ENCODE measurements at places on chromosomes 5 and 9.
A peak's percentile ranks its signal among the peaks of the same experiment; 100 is the strongest.

DNA sequence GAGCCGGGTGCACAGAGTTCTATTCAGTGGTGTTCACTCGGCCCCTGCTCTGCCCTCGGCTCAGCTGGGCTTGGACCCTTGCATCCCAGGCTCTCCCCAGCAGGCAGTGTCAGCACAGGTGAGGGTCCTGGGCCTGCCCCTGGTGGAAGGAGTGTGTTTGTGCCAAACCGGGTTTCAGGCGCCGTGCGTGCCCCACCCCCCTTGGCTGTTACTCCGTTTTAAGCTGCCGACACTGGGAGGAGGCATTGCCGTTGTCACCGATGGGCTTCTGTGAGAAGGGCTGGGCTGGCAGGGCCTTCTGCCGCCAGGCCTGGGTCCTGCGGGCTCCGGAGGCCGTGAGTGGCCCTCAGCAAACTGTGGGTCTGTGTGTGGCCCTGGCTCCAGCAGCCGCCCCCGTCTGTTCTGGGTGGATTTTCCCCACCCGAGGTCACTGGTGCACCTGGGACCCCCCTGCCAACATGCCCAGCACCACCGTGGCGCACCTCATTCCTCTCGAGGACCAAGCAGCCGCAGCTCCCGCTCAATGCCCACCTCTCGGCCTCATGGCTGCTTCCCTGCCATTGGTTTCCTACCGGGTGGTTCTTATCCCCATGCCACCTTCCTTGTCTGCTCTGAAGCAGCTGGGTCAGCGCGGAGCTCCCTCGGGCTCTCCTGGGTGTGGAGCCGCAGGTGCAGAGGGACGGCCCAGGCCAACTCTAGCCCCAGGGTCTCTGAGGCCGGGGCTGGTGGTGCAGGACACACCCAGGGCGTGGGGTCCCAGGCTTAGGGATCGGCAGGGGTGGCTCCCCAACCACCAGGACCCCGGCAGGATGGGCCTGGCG, 44.3 kb upstream of the EXOC3 start:
- DNase-seq = peak; percentile 13

DNA sequence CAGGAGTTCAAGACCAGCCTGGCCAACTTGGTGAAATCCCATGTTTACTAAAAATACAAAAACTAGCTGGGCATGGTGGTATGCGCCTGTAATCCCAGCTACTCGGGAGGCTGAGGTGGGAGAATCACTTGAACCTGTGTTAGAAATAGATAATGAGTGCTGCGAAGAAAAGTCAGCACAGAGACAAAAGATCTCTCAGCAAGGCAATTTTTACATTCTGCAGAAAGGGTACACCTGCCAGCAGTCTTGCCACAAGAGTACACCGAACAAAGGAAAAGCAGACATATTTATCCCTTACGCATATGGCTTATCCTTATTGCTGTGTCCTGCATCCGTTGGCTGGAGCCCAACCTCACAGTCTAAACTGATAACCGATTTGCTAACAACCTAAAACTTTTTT, 16.2 kb upstream of the GPBP1 start:
- DNase-seq = no peak

- no peak for DNase-seq
Measured at GRCh38 chr5:128466980-128467379, 71.1 kb downstream of the FBN2 start.

GRCh38 chr9:69181908-69182353, 7.9 kb downstream of the TJP2 start:
- no peak for DNase-seq

DNA sequence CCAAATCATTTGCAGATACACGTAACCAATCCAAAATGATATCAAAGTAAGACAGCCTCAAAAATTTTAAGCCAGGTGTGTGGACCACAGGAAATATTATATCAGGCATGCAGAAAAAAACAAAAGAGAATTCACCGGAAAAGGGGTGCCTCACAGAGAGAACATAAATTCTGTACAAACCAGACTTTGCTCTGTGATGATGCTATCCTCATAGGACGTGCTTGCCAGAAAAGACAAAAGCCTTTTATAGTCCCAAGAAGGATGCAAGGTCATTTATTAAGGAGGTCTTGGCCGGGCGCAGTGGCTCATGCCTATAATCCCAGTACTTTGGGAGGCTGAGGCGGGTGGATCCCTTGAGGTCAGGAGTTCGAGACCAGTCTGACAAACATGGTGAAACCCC, 16.8 kb upstream of the ATP6V1G1 start:
- no peak for DNase-seq

- no peak for DNase-seq
Measured at GRCh38 chr5:139017624-139018023, 142.5 kb upstream of the LRRTM2 start.

DNA sequence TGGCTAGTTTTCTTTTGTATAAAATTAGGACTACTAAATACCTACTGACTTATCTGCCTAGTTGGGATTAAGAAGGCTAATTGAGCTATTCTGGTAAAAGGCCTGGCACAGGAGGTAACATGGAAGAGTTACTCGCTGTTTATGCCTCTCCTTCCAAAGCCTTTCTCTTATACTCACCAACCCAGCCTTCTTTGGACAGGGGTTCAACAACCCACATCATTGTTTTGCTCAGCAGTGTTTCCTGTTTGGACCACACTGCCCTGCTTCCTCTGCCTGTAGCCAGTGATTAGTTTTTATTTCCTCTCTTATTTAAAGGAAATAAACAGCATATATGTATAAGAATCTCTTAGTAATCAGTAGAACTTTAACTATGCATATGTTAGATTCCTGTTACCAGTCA, 85.1 kb upstream of the TLX3 start:
- no peak for DNase-seq

DNA sequence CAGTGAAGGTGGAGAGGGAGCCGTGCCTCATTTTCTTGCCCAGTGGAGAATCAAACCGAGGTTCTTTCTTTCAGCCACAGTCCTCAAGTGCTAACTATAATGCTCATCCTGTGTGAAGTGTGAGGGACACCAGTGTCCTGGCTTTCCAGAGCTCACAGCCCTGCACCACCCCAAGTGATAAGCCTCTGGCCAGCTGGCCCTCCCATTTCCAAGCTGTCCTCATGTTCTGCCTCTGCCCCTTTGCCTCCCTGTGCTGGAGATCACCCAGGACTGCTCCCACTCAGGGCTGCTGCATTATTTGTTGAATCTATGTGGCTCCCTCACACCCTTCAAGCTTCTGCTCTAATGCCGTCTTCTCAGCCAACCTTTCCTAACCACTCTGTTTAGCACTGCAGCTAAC, 224.5 kb upstream of the TUT7 start:
- DNase-seq = no peak

- DNase-seq = no peak
Measured at GRCh38 chr5:147216552-147217154, 18.2 kb upstream of the STK32A start.

- DNase-seq = no peak
Measured at GRCh38 chr5:166497496-166498104, 1793.8 kb upstream of the WWC1 start.

GRCh38 chr5:57576317-57576716, 93.7 kb upstream of the ACTBL2 start:
- DNase-seq = no peak

Measured in colonic mucosa (tissue), 4 donors.